ENCODE measurements at places on chromosomes 1 and 21. TPM values are rescaled to one million over a fixed set of nuclear protein-coding genes. Genes with fewer than 3 reads are reported as not detected.

Gene NBL1
- total RNA-seq = 70.4 TPM

Gene SHISAL2A
- total RNA-seq = 1.1 TPM

Gene KIF26B
- 6.7 TPM for total RNA-seq

Gene ASAP3
- 69.3 TPM for total RNA-seq

Gene LAMC2
- 25.7 TPM for total RNA-seq

Gene LYPD8
- not detected for total RNA-seq

Gene HUNK
- total RNA-seq = 0.22 TPM

Gene COL8A2
- total RNA-seq = 5.7 TPM

Gene RGS18
- 0.22 TPM for total RNA-seq

Gene LIPI
- 1.9 TPM for total RNA-seq

Gene TMIGD3
- 8.7 TPM for total RNA-seq

Gene MCOLN2
- total RNA-seq = 0.29 TPM

Gene C8A
- total RNA-seq = not detected

Gene GBP2
- 15.3 TPM for total RNA-seq

Gene TMEM269
- total RNA-seq = not detected

Gene AIRE
- not detected for total RNA-seq

Gene HAX1
- total RNA-seq = 86.8 TPM

Gene KAZN
- 28.6 TPM for total RNA-seq

Gene UTS2
- not detected for total RNA-seq
